ENCODE measurements at places on chromosomes 4 and X.

DNA sequence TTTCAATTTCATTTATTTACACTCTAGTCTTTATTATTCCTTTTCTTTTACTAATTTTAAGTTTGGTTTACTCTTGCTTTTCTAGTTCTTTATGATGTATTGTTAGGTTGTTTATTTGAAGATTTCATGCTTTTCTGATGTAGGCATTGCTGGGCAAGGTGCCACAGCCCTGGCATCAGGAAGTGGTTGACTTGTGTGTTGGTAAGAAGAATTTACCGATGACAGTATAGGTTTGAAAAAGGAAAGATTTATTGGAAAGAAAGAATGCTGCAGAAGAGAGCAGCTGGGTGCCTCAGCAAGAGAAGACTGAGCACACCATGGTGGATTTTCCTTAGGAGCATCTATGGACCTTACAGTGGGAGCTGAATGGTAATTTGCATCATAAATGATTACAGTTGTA lies 153.2 kb downstream of the KLF8 start:
- DNase-seq: no peak

DNA sequence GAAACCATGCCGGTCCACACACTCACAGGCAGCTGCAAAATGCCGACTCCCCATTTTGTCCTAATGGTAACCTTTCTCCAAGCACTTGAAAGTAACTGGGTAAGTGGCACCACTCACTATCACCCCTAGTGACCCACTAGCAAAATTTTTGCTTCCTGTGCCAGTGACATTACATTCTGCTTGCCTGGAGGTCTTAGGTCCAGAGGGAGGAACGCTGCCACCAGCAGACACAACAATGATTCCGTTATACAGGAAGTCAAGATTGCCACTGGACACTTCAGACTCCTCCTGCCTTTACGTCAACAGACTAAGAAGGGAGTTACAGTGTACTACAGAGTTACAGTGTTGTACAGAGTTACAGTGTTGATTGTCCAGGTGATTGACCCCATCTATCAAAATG lies 11.8 kb upstream of the TMEM192 start:
- DNase-seq: no peak

DNA sequence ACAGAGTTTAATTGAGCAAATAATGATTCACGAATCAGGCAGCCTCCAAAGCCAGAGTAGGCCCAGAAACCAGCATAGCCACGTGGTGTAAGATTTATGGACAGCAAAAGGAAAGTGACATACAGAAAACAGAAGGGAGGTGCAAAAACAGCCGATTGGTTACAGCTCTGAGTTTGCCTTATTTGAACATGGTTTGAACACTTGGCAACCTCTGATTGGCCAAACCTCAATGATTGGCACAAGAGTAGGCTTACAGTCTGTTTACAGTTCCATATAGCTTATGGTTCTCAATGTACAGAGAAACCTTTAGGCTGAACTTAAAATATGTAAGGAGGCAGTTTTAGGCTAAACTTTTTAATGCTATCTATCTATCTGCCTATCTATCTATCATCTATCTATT lies 394.8 kb downstream of the CFAP47 start:
- no peak for DNase-seq

- DNase-seq: no peak
These were observed 71.6 kb downstream of the SHROOM2 start for GRCh38 chrX:9857575-9858474.

DNA sequence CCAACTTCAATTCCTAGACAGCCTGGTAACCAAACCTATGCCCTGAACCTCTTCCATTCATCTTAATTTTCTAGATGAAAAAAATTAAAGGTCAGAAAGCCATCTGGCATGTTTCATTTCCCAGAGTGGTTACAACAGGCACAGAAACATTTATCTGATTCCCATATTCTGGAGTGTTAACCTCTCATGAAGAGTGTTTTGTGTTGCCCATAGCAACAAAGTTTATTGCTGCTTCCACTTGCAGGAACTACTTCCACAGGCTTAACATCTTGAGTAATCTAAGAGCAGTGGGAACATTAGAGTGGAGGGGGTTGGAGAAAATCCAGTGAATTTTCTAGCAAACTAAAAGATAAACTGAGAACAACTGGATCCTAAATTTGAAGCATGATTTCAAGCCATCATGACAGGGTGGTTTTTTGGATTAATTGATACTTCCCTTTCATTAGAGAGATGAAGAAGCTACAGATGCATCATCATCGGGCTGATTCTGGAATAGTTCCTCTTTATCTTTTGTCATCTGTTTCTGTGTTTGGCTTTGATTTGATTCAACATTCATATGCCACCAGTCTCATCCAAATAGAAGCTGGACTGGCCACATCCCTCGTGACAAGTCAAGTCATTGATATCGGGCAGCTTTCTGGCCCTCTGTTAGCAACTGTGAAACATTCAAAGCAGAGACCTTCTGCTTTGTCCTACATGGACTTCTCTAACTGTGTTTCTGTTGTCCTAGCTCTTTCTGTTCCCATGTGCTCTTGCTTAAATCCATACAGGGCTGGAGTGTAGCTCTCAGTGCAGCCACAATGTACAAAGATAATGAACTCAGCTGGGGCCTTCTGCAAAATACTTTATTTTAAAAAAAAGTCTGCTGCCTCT lies 167.3 kb downstream of the MID1IP1 start:
- no peak for DNase-seq

- peak; percentile 12 for DNase-seq
These were observed 65.7 kb upstream of the PAGE1 start for GRCh38 chrX:49761481-49761880.

DNA sequence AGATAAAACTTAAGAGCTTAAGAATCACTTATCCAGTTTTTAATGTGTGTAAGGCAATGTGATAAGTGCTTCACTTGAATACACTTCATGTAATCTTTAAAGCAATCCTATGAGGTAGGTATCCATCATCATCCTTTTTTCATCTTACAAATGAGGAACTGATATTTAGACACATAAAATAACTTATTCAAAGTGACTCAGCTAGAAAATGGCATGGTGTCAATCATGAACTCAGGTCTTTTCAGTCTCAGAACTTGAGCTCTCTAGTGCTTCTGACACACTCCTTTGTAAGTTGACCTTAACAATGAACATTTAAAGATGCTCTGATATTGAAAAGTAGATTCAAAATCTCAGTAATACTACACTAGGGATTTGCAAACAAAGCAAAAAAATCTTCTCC lies 224.8 kb upstream of the TEX13C start:
- no peak for DNase-seq

- no peak for DNase-seq
These were observed 29.2 kb upstream of the CCNI start for GRCh38 chr4:77104791-77105540.

- no peak for DNase-seq
These were observed 20.8 kb downstream of the ENPP6 start for GRCh38 chr4:184196730-184197385.

All from CD4-positive, alpha-beta T cell treated with Interleukin-15 for 4 hours (primary cell).